Fibroblast of the conjunctiva (primary cell): ENCODE measurements at places on chromosomes 11 and 22.

- DNase-seq: no peak
Observed at GRCh38 chr11:19398273-19398672, 157.5 kb upstream of the E2F8 start.

GRCh38 chr11:65502555-65503367, 3.9 kb downstream of the MALAT1 start:
- no peak for DNase-seq

- peak; percentile 55 for DNase-seq
Observed at GRCh38 chr11:106091480-106092123, 14.1 kb downstream of the AASDHPPT start.

GRCh38 chr11:119047205-119047604, 9.8 kb downstream of the HYOU1 start:
- DNase-seq: no peak

- no peak for DNase-seq
Observed at GRCh38 chr11:59810911-59811259, 307 bp upstream of the MRPL16 start.

GRCh38 chr11:27718346-27718862, 18.1 kb upstream of the BDNF start:
- peak; percentile 95 for DNase-seq

DNA sequence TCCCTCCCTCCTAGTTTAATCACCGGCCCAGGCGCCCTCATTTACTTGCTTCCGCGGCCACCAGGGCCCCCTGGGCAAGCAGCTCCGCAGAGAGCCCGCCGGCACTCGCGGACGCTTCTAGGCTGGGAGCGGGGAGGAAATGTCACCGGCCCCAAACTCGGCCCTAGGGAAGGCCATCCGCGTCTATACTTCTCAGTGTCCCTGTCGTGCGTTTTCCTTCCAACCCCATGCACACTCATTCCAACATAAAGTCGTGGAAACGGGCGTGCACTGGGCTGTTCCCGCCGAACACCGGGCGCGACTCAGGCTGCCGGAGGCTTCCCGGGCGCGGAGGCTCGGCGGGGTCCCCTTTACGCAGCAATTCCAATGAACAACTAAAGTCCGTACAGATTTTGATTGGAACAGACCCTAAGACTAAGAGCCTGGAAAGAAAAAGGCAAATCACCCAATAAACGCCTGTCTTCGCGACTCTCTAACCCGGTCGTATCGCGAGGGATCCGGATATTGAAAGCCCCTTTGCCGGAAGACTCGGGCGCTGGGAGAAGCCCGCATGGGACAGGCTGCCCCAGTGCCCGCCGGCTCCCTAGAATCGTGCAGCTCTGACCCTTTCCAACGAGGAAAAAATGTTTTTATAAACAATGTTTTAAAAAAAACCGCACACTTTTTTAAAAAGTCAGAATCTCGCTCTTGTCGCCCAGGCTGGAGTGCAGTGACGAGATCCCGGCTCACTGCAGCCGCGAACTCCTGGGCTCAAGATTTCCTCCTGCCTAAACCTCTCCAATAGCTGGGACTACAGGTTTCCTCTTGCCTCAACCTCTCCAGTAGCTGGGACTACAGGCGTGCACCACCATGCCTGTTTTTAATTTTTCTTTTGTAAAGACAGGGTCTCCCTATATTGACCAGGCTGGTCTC, 1.3 kb upstream of the BARX2 start:
- no peak for DNase-seq
